ENCODE measurements at places on chromosomes 11 and 22. TPM values are rescaled to one million over a fixed set of nuclear protein-coding genes. Genes with fewer than 3 reads are reported as not detected.

GRCh38 chr11:75816561-75817239 is 1.7 kb downstream of the UVRAG start:
- H3K27ac ChIP-seq: peak overlapping the region; percentile 96
- H3K4me1 ChIP-seq: no peaks in the 10 kb centered on the region
- peak overlapping the region; percentile 98 for H3K4me3 ChIP-seq
- DNase-seq: no peak
- no peaks in the 10 kb centered on the region for H3K27me3 ChIP-seq
- no peaks in the 10 kb centered on the region for H3K36me3 ChIP-seq

DNA sequence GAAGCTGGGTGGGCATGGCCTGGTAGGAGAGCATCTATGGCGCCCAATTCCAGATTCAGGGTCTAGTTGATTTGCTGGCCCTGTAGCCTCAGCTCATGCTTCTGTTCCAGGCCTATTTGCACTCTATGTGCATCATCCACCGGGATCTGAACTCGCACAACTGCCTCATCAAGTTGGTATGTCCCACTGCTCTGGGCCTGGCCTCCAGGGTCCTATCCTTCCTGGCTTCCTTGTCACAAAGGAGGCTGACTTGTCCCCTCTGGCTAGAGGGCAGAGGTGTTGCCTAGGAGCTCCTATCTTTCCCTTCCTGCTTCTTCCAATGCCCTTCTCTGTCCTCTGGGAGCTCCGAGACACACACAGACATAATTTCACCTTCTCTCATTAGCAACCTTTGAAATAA is 21.3 kb downstream of the PIK3IP1 start:
- no peak for DNase-seq
- H3K36me3 ChIP-seq: peaks cover 65% of the 10 kb centered on the region
- peaks cover 5% of the 10 kb centered on the region for H3K4me1 ChIP-seq
- H3K4me3 ChIP-seq: no peak overlapping the region
- H3K27ac ChIP-seq: no peak overlapping the region

DNA sequence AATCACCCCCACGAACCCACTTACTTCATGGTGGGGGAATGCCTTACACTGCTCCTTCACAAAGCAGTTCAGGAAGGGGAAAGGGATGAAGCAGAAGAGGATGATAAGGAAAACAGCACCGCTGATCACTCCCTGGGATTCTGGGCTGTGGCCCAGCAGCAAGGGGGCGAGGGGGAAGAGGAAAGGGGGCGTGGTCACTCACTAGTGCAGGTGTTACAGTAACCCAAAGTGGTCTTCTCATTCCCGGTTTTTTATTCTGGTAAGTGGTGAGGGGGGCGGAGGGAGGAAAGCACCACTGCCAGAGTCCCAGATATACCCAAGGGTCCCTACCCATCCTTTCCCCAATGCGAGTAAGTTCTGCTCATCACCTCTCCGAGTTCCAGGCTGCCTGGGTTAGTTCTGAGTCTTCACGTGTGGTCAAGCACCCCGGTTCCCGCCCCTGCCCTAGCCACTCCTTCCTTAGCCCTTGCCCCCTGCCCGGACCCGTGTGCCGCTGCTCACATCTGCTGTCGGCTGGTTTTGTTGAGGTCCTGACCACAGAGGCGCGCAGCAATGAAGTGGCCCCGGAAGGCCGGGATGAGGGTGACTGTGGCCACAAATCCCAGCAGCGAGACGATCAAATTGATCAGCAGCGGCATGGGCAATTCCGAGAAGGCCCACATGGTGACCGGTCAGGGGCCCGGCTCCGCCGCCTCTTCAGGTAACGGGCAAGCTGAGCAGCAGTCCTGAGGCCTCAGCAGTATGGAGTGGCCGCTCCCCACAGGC is 477 bp downstream of the DPAGT1 start:
- peaks cover 29% of the 10 kb centered on the region for H3K4me1 ChIP-seq
- no peaks in the 10 kb centered on the region for H3K27me3 ChIP-seq
- peak overlapping the region; percentile 78 for H3K4me3 ChIP-seq
- peaks cover 24% of the 10 kb centered on the region for H3K36me3 ChIP-seq
- H3K27ac ChIP-seq: peak overlapping the region; percentile 84
- no peak for DNase-seq

- H3K36me3 ChIP-seq: no peaks in the 10 kb centered on the region
- no peak for DNase-seq
- no peaks in the 10 kb centered on the region for H3K4me1 ChIP-seq
- H3K27me3 ChIP-seq: no peaks in the 10 kb centered on the region
- H3K27ac ChIP-seq: peak overlapping the region; percentile 99
- peak overlapping the region; percentile 10 for H3K4me3 ChIP-seq
Observed at GRCh38 chr11:61972672-61973475, 5.4 kb upstream of the FTH1 start.

DNA sequence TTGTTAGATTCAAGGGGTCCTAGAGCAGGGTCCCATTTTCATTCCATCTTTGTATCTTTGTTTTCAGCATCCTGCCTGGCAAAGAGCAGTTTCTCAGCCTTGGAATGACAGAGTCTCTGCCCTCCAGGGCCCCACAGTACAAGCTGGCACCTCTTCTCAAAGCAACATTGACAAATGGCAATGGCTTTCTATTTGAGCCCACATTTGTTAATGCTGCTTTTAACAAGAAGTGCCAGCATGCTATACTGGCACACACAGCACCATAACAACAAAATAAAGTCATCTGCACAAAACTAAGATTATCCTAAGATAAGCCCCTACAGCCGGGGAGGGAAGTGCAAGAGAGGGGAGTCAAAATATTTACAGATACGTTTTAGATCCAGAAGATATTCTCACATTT is 309.7 kb upstream of the C11orf87 start:
- no peaks in the 10 kb centered on the region for H3K36me3 ChIP-seq
- H3K4me1 ChIP-seq: no peaks in the 10 kb centered on the region
- H3K27ac ChIP-seq: no peak overlapping the region
- no peak for DNase-seq
- no peaks in the 10 kb centered on the region for H3K27me3 ChIP-seq
- no peak overlapping the region for H3K4me3 ChIP-seq

DNA sequence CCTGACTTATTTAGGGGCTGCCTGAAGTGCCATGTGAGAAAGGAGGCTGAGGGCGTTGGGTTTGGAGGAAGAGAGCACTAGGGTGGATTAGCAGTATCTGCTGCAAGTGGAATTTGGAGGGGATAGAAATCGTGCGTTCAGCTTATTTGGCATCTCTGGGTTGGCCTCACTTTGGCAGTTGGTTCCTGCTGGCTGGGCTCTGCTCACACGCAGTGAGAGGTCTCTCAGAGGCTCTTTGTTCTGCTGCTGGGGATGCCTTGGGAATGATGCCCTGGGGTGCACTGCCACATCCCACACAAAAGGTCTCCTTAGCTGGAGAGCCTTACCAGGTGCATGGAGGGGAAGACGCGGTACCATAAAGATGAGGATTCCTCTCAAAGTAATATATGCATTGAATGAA is 17.7 kb upstream of the MICAL2 start:
- H3K27me3 ChIP-seq: no peaks in the 10 kb centered on the region
- no peak overlapping the region for H3K27ac ChIP-seq
- H3K36me3 ChIP-seq: no peaks in the 10 kb centered on the region
- H3K4me1 ChIP-seq: peaks cover 10% of the 10 kb centered on the region
- H3K4me3 ChIP-seq: no peak overlapping the region
- DNase-seq: no peak

DNA sequence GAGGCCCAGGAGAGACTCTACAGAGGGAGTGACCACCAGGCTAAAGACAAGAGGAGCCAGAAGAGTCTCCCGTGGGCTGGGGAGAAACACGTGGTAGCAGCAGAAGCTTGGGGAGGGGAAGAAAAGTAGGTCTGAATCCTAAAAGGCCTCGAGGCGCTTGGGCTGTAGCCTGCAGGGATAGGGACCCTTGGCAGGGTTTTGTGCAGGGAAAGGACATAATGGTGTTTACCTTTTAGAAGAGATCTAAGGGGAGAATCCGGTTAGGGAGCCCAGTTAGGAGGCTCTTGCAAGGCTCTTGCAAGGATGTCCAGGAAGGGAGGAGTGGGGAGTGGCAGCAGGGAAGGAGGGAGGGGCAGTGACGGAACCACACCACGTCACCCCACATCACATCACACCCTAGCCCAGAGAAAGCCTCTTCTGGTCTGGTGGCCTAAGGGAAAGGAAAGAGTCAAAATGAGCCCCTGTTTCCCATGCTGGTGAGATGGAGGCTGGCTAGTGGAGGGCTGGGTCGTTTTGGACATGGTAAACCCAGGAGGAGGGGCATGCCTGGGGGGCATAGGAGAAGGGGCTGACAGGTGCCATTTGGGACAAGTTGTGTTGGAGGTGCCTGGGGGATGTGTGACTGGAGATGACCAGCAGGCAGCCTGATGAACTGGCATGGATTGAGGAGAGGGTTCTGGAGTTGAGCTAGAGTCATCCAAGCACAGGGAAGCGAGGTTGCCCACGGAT is 6.2 kb upstream of the FAM83F start:
- no peak for DNase-seq
- no peaks in the 10 kb centered on the region for H3K4me1 ChIP-seq
- H3K27ac ChIP-seq: no peak overlapping the region
- no peaks in the 10 kb centered on the region for H3K36me3 ChIP-seq
- H3K4me3 ChIP-seq: no peak overlapping the region

DNA sequence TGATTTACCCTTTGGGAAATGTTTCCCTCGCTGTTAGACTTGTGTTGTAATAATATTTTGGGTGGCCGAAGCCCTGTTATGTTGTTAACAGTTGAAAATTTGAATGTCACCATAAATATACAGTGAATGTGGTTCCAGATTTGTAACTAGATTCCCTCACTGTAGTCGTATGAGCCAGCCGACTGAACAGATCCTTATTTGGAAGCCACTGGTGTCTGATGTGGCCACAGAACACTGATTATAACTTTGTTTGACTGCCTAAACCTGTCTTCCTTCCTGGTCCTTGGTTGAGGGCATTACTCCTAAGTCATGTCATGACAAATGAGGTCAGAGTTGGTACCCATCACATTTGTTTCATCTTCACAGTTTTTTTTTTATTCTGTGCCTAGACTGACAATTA is 45.4 kb downstream of the YAP1 start:
- H3K27ac ChIP-seq: peak overlapping the region; percentile 58
- peaks cover 40% of the 10 kb centered on the region for H3K4me1 ChIP-seq
- no peaks in the 10 kb centered on the region for H3K27me3 ChIP-seq
- H3K4me3 ChIP-seq: no peak overlapping the region
- no peak for DNase-seq

DNA sequence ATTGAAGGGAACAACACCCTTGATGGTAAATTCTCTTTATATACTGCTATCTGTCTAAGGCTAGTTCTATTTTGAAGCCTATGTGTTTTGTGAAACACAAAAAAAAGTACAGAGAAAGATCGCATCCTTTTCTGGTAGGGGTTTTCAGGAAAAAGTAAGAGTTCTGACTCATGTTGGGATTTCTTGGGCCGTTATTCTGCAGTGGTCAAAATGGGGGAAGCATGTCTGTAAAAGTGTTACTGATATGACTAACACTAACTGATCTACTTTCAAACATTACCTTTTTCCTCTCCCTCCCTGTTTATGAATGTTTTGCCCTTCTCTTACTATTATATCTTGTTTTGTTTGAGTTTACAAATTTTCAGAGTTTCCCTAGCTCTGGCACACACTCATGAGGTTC is 53.9 kb downstream of the CTNND1 start:
- no peaks in the 10 kb centered on the region for H3K4me1 ChIP-seq
- H3K36me3 ChIP-seq: peaks cover 73% of the 10 kb centered on the region
- H3K27ac ChIP-seq: no peak overlapping the region

GRCh38 chr11:67664696-67665540 is 9.5 kb downstream of the ALDH3B2 start:
- no peaks in the 10 kb centered on the region for H3K4me1 ChIP-seq
- no peak for DNase-seq
- H3K4me3 ChIP-seq: no peak overlapping the region
- no peak overlapping the region for H3K27ac ChIP-seq
- no peaks in the 10 kb centered on the region for H3K27me3 ChIP-seq
- H3K36me3 ChIP-seq: no peaks in the 10 kb centered on the region

- H3K4me1 ChIP-seq: no peaks in the 10 kb centered on the region
- H3K4me3 ChIP-seq: no peak overlapping the region
- H3K36me3 ChIP-seq: peaks cover 6% of the 10 kb centered on the region
- no peak overlapping the region for H3K27ac ChIP-seq
- no peak for DNase-seq
- no peaks in the 10 kb centered on the region for H3K27me3 ChIP-seq
Observed at GRCh38 chr11:28289444-28289843, 181.3 kb downstream of the METTL15 start.

The CAPN5 gene
- total RNA-seq: 12.5 TPM

The OR52I2 gene
- total RNA-seq: not detected

The HEPN1 gene
- not detected for total RNA-seq

Measured in sigmoid colon (tissue), 7 donors.